ENCODE measurements at places on chromosomes 13 and 19. TPM values are rescaled to one million over a fixed set of nuclear protein-coding genes. Genes with fewer than 3 reads are reported as not detected.

The LIM2 gene
- total RNA-seq, result 0.66 TPM

The FBN3 gene
- total RNA-seq, result not detected

DNA sequence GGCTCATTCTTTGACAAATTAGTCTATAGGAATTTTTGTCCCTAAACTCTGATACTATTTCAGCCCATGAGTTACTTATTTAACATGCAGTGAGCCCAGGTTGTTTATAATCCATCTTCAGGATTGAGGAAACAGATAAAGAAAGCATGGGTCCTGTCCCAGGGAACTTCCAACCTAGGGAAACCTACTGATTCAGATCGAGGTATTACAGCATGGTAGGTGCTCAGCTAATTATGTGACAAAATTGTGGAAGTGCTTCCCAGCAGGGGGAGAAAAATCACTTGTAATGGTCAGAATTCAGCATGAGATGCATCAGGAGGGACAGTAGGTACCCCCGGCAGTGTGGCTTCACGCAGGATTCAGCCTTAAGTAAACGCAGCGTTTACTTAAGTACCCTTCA is 171.3 kb downstream of the NUFIP1 start:
- DNase-seq, result no peak
- no peaks in the 10 kb centered on the region for H3K27me3 ChIP-seq
- H3K4me3 ChIP-seq, result no peak overlapping the region
- H3K36me3 ChIP-seq, result no peaks in the 10 kb centered on the region
- H3K4me1 ChIP-seq, result no peaks in the 10 kb centered on the region
- no peak overlapping the region for H3K27ac ChIP-seq

GRCh38 chr19:10701955-10702525 is 801 bp downstream of the QTRT1 start:
- no peaks in the 10 kb centered on the region for H3K27me3 ChIP-seq
- DNase-seq, result no peak
- H3K36me3 ChIP-seq, result no peaks in the 10 kb centered on the region
- H3K4me1 ChIP-seq, result peaks cover 10% of the 10 kb centered on the region

- peak; percentile 41 for DNase-seq
- H3K27ac ChIP-seq, result no peak overlapping the region
- peaks cover 22% of the 10 kb centered on the region for H3K27me3 ChIP-seq
- H3K4me3 ChIP-seq, result peak overlapping the region; percentile 62
Observed at GRCh38 chr13:23979361-23980159, 82.3 kb upstream of the C1QTNF9B start.

GRCh38 chr13:112902669-112903068 is 66.3 kb upstream of the MCF2L start:
- DNase-seq, result no peak
- H3K27me3 ChIP-seq, result no peaks in the 10 kb centered on the region
- H3K36me3 ChIP-seq, result no peaks in the 10 kb centered on the region
- no peaks in the 10 kb centered on the region for H3K4me1 ChIP-seq
- H3K4me3 ChIP-seq, result no peak overlapping the region
